Stimulated activated CD4-positive, alpha-beta T cell treated with anti-CD3 and anti-CD28 coated beads, Interleukin-2, amount 100 ng/mL, for 24 hours (primary cell): ENCODE measurements at places on chromosomes 1 and 21.

DNA sequence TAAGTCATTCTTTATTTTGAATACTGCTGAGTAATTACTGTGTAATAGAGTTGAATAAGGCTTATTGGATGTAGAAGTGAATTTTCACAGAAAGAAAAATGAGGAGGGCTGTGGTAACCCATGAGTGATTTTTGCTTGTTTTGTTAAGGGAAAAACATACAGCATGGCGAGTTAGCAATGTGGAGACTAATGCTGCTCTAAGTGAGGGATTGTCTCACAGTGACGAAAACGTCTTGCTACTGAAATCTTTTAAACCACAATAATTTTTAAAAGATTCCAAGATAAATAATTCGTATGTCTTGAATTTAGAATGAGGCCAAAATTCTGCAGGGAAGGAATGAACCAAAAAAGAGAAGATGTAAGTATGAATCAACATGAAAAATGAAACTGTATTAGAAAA is 16.2 kb upstream of the PLA2G4A start:
- no peak for DNase-seq

GRCh38 chr1:225044258-225044657 is 114.8 kb downstream of the DNAH14 start:
- no peak for DNase-seq

DNA sequence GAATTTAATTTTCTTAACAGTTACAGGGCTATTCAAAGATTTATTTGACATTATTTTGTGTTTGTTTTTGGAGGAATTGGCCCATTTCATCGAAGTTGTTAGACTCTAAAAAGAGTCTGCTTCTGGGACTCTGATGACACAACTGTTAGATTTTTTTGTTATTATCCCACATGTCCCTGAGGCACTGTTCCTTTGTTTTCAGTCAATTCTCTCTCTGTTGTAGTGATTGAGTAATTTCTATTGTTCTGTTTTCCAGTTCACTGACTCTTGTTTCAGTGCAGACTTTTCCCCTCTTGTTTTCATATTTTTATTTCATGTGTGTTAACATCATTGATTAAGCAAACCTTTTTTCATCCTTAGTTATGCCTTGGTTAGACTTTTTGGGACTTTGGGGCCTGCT is 325.0 kb downstream of the ZNF326 start:
- no peak for DNase-seq

GRCh38 chr1:165875171-165875570 is 47.8 kb downstream of the UCK2 start:
- no peak for DNase-seq
